Hematopoietic multipotent progenitor cell treated with erythropoietin and hydrocortisone succinate and interleukin-3 and kit ligand, for 15 days (in vitro differentiated cells): ENCODE measurements at places on chromosomes 7 and 10.

GRCh38 chr7:22581099-22581498 lies 81.1 kb upstream of the STEAP1B start:
- no peak for DNase-seq

- no peak for DNase-seq
Observed at GRCh38 chr7:31500656-31501055, 13.2 kb upstream of the ITPRID1 start.

GRCh38 chr7:27046854-27047549 lies 48.8 kb downstream of the HOXA1 start:
- DNase-seq: no peak

DNA sequence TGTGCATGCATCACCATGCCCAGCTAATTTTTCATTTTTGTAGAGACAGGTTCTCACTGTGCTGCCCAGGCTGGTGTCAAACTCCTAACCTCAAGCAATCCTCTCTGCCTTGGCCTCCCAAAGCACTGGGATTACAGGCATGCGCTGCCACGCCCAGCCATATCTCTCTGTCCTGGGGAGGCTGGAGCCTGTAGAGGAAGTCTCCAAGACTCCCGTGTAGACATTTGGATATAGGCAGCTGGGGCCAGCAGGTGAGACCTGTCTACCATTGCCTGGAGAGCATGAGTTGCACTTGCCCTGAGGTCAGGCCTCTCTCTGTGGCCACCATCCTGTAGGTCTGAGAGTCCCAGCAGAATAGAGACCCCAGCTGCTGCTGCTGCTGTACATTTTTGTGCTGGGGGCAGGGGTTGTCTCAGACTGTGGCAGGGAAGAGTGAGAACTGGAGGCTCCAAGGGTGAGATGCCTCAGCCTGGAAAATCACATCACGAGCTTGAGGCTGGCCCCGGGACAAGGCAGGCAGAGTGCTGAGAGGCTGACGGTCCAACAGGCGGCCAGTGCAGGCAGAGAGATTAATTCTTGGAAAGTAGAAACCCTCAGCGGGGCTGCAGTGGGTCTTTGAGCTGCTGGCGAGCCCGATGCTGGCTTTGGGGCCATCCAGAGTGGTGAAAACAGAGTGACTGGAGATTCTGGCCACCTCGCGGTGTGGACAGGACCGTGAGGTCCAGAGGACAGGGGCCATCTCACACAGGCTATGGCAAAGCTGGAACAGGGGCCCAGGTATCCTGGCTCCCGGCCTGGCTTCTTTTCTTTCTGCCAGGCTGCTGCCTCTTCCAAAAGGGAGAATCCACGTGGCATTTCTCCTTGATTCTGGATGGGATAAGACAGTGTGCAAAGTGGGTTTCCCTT lies 60.9 kb downstream of the TMEM270 start:
- no peak for DNase-seq

DNA sequence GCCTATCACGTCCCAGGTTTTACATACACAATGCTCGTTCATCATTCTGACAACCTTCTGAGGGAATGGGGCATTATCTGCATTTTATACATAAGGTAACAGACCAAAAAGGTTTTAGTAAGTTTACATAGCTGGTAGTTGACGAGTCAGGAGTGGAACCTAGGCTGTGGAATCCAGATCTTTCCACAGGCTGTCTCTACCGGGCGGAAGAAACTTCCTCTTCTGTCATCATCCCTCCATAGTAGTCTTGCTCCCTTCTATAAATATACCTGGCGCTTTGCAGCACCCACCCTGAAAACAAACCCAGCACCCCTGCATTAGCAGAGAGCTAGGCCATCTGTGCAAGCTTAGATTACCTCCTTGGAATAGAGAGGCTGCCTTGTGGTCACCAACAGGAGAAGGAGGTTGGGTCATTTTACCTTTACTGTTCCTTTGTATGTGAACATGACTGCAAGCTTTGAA lies 1.3 kb downstream of the TSPAN13 start:
- peak; percentile 21 for DNase-seq

DNA sequence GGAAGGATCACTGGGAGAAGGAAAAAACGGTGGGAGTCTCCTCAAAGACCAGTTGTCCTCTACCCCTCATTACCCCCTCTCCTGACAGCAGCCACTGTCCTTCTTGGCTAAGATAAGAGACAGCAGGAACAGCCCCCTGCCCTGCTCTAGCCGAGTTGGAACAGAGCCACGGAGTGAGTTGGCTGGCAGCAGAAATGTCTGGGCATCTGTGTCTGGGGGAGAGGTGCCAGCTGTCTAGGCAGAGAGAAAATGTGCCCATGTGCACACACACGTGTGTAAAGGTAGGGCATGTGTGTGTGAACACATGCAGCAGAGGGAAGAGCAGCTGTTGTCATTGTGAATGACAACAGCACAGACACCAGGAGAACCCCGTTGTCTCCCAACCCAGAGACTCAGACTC lies 9.4 kb upstream of the HILPDA start:
- no peak for DNase-seq

GRCh38 chr7:47479821-47480575 lies 101.9 kb downstream of the TNS3 start:
- DNase-seq: no peak

DNA sequence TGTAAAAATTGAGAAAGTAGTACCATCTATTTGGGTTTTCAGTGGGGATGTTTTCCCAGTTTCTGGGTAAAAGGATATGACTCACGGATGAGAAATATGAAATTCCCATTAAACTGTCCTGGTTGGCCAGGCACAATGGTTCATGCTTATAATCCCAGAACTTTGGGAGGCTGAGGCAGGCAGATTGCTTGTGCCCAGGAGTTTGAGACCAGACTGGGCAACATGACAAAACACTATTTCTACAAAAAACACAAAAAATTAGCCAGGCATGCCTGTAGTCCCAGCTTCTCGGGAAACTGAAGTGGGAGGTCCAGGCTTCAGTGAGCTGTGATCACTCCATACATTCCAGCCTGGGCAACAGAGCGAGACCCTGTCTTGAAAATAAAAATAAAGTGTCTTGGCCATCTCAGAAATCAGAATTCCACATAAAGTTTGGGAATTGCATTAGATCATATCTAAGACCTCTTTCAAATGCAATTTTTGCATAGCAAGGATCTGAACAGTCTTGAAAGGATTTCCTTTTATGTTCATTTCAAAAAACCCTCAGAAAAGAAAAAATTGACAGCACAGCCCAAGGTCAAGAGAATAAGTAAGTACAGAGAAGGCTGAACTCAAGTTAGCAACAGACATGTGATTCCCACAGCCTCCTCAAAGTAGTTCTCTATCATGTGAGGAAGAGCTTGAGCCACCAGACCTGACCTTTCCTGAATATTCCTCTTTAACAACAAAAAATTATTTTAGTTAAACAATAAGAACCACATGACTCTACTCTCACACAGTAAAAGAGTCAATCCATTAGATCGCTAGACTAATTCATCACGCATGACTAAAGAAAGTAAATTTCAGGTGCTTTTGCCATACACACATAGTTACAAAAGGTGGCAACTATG lies 141.5 kb upstream of the CAV2 start:
- no peak for DNase-seq

GRCh38 chr10:119768455-119769094 lies 42.7 kb downstream of the INPP5F start:
- no peak for DNase-seq

GRCh38 chr10:54666192-54666591 lies 134.8 kb downstream of the PCDH15 start:
- DNase-seq: no peak

DNA sequence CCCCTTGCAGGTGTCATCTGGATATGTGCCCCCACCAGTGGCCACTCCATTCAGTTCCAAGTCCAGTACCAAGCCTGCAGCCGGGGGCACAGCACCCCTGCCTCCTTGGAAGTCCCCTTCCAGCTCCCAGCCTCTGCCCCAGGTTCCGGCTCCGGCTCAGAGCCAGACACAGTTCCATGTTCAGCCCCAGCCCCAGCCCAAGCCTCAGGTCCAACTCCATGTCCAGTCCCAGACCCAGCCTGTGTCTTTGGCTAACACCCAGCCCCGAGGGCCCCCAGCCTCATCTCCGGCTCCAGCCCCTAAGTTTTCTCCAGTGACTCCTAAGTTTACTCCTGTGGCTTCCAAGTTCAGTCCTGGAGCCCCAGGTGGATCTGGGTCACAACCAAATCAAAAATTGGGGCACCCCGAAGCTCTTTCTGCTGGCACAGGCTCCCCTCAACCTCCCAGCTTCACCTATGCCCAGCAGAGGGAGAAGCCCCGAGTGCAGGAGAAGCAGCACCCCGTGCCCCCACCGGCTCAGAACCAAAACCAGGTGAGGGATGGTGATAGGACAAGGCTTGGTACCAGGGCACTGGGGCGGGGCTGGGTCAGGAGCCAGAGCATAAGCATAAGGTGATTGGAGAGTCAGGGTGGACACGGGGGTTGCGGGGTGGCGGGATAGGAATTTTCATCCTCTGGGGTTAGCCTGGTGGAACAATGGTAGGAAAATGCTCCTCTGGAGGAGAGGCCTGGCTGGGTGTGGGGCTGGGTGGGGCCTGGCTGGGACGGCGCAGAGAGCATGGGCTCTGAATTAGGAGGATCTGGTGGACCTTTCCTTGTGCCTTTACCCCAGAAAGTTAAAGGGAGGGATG lies 1.9 kb downstream of the ZYX start:
- no peak for DNase-seq

GRCh38 chr7:102978284-102978683 lies 65.5 kb downstream of the LRRC17 start:
- peak; percentile 58 for DNase-seq

- DNase-seq: no peak
Observed at GRCh38 chr7:92665926-92666325, 75.7 kb upstream of the FAM133B start.

DNA sequence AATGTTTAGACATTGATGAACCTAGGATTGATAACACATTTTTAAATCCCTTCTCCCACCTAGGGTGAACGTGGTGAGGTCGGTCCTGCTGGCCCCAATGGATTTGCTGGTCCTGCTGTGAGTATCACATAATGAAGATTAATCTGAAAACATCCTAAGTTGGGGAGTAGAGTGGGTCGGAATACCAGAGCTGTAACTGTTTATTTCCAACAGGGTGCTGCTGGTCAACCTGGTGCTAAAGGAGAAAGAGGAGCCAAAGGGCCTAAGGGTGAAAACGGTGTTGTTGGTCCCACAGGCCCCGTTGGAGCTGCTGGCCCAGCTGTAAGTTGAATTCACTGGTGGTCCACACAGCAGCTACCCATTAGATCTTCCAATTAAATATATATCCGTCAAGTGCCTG lies 25.6 kb downstream of the COL1A2 start:
- DNase-seq: no peak

DNA sequence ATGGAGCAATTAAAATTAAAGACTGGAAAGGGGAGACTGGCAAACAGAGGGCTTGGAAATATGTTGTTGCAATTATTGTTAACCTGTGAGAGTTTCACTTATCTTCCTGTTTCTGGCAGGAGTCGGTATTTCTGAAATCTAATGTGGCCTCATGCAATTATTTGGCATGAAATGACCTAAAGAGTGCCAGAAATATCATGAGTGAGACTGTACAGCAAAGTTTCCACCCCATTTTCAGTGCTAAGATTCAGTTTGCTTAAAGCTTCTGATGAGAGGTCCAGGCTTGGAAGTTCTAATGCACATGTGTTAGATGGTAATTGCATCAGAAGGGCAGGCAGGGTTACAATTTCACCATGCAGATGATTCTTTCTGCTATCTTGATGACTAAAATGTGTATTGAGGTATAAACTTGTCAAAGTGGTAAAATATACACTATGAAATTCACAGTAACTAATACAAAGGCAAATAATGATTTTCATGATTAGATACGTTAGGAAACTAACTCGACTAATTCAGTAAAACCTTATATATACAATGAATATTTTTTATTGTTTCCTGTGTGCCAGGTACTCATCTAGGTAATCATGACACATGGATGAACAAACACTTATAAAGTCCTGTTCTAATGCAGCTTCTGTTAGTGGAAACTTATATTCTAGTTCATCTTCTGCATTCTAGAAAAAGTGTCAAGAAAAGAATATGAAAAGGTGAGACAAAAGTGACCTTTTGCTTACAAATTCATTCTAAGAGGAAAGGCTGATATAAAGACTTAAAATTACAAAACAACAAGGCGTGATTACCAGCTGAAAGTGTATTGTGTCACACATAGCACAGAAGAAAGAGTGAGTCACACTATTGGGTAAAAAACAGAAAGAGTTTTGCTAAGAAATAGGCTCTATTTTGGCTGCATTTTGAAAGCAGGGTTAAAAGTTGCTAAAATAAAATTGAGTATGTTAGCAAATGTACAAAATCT lies 533.4 kb upstream of the SEMA3D start:
- DNase-seq: no peak

- DNase-seq: no peak
Observed at GRCh38 chr7:84538268-84538667, 343.7 kb upstream of the SEMA3A start.

DNA sequence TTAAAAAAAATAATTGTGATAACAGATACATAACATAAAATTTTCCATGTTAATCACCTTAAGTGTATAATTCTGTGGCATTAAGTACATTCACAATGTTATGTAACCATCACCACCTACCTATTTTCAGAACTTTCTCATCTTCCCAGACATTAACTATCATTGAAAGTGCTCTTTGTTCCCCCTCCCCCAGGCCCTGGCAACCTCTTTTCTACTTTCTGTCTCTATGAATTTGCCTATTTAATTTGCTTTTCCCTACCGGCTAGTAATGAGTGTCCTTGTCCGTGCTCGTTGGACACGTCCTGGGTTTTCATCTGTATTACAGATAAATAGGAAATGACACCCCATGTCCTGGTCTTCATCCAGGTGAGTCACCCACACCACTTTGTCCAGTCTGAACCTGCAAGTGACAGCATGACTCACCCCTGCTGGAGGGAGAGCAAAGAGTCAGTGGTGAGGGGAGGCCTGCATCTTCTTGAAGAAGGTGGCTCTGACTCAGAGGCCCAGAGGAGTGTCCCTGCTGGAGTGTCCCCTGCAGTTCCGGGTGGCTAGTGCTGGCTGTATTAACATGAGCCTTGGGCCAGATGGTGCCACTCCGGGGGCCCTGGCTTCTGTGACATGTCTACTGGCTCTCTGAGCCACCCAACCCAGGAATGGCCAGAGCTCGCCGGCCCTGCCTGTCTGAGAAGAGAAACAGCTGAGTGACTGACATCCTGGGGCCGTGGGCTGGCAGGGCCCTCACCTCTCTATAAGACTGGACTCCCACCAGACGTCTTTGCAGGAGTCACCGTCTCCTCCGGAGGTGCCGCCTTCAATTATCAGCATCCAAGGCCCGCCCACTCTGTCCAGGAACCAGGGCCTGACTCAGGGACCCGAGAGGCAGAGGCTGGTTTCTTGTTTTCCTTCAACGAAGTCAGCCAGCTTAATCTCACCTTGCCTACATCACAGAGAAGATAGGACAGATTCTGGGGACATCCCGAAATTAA lies 503.2 kb upstream of the MKI67 start:
- no peak for DNase-seq

DNA sequence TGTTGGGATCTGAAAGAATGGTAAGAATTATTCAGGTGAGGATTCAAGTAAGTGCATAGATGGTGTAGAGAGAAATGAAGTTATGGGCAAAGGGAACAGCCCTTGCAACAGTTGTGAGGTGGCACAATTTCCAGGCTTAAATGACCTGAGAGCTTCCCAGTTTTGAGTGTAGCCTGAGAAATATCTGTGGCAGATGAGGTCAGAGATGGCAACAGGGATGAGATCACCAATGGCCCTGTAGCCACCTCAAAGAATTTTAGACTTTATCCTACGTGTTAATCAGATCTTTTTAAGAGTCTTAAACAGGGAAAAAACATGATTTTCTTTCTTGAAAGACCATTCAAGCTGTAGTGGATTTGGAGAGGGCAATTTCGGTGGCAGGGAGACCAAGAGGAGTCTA lies 1.9 kb upstream of the NRF1 start:
- DNase-seq: no peak

GRCh38 chr10:104424719-104425118 lies 71.1 kb downstream of the CFAP58 start:
- no peak for DNase-seq
